Stimulated activated CD4-positive, alpha-beta T cell treated with anti-CD3 and anti-CD28 coated beads, Interleukin-1b, Interleukin-23, amount 100 ng/mL, for 1 hour (primary cell): ENCODE measurements at places on chromosomes 5 and 9.

DNA sequence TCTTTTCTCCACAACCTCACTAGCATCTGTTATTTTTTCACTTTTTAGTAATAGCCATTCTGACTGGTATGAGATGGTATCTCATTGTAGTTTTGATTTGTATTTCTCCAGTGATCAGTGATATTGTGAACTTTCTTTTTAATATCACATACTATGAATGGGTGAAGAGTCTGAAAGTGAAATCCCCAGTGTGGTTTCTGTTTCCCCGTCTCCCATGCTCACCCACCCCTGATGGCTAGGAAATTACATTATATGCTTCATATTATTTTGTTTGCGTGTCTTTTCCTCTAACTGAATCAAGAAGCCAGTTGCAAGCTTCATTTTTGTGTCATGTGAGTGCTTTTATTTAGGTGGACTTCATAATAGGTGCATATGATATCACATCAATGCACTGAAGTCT, 171.1 kb downstream of the ARHGAP26 start:
- no peak for DNase-seq

DNA sequence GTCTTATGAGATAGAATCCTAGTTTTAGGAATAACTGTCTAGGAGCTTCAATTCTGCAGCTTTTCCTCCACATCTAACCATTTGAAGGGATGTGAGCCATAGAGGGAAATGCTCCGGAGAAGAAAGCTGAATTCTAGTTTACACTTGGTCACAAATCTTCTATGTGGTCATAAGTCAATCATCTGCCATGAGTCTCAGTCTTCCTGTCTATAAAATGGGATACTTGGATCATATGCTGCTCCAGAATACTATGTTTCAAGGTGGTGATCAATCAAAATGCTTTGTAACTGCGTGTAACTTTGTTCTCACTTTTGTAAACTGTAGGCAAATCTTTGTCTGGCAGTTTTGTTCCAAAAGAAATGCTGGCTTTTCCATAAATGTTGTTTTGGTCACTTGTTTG, 152.0 kb upstream of the SV2C start:
- no peak for DNase-seq

DNA sequence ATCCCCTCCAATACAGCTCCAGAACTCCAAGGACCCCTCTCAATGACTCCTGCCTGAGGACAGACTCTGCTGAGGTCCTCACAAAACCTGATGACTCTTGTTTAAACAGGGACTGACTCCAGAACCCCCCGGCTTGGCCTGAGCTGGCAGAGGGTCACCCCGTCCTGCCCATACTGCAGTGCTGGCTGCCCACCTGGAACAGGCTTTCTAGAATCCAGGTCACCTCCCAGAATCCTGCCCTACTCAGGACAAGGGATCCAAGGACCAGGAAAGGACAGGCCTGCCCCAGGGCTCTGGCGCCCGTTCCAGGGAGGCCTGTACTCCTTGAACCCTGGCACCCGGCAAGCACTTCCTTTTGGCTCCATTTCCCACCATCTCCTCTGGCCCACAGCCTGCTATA, 22.2 kb downstream of the RALGDS start:
- DNase-seq, result no peak

DNA sequence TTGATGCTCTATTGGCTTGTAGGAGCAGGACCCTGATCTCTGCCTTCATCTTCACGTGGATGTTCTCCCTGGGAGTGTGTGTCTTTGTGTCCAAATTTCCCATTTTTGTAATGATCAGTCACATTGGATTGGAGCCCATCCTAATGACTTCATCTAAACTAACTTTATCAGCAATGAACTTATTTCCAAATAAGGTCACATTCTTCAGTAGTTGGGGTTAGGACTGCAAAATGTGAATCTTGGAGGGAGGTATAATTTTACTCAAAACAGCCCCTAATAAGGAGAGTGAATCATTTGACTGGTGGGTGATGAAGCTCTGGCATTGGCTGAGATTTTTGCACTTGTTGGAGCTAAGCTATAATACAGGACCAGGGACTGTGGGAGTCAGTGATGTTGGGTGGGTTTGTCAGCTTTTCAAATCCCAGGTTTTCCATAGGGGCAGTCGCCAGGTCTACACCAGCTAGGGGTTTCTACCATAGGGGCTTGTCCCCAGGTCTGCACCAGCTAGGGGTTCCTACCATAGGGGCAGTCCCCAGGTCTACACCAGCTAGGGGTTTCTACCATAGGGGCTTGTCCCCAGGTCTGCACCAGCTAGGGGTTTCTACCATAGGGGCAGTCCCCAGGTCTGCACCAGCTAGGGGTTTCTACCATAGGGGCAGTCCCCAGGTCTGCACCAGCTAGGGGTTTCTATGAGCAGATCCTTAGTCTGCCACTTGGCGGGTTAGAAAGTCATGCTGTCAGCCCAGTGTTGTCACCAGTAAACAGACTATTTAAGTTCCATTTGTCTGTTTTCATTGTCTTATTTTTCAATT, 382.6 kb upstream of the DAP start:
- DNase-seq, result no peak

DNA sequence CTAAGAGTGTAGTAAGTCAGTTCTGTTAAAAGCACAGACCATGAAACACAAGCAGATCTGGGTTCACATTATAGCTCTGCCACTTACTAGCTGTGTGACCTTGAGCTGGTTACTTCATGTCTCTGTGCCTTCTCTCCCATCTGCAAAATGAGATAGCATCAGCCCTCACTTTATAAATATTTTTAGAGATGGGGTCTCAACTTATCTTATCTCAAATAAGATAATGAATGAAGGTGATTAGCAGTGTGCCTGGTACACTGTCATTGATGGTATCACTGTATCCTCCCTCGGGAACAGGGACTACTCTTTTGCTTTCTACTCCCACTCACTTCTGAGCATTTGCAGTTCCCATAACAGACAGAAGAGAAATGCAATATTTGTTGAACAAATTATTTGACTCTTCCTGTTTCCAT, 52.4 kb downstream of the GALNT10 start:
- DNase-seq, result no peak

- DNase-seq, result no peak
Measured at GRCh38 chr9:87543251-87543650, 45.6 kb downstream of the DAPK1 start.

DNA sequence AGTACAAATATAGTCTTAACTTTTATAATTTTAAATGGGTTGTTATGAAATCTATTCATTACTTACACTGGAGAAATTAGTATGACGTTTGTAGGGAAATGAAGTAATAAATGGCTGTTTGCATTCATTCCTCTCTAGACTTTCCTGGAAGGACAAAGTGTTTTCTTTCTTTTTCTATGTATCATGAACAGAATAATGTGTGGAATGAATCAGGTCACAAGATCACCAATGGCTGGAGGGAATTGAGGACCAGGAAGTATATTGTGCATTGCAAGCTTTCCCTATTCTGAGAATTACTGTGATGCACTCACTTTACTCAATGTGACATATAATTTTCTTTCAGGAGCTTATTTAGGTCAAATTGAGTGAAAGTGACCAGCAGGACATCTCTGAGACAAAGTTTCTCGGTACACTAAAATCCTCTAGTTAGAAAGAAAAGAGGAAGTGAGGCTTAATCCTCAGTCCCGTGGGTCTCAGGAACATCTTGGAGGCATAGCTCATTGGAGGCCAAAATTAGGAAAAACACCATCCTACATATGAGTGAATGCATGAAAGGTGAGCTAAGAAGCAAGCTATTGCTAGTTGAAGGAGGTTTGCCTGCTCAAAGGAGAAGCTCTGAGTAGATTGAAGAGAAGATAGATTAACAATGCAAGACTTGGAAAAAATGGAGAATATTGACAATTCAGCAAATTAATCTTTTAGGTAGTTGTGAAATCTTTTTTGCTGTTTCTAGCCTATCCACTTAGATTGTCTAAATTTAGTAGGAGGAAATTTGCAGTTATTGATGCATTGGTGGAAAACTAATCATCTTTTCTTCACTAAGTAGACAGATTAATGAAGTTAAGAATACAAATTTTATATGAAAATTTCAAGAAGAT, 28.0 kb downstream of the ERAP2 start:
- no peak for DNase-seq

- DNase-seq, result no peak
Measured at GRCh38 chr5:119019501-119019900, 31.2 kb upstream of the DTWD2 start.

DNA sequence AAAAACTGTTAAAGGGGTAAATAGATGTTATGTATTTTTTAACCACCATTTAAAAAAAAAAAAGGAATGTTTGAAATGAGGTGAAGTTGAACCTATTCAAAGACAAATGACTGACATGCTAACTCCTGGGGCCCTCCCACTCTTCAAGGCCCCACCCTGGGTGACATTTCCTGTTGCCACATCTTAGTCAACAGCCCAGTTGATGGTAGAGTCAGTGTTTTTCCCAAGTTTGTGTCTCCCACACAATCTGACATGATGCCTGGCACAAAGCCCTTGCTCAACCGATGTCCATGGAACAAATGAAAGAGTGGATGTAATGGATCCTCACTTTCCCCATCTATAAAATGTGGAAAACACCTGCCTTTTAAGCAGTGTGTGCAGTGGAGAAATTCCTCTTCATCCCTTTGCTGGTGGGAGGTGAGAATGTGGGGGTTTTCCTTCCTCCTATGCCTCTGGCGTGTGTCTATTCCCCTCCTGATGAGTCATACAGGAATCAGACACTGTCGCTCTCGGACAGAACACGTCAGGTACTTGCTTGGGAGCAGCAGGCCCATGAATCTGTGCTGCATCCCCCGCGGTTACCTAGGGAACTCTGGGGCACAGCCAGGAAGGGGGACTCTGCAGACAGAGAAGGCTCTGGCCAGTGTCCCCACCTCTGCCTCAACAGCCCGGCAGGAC, 13.7 kb upstream of the ADRA1B start:
- no peak for DNase-seq

DNA sequence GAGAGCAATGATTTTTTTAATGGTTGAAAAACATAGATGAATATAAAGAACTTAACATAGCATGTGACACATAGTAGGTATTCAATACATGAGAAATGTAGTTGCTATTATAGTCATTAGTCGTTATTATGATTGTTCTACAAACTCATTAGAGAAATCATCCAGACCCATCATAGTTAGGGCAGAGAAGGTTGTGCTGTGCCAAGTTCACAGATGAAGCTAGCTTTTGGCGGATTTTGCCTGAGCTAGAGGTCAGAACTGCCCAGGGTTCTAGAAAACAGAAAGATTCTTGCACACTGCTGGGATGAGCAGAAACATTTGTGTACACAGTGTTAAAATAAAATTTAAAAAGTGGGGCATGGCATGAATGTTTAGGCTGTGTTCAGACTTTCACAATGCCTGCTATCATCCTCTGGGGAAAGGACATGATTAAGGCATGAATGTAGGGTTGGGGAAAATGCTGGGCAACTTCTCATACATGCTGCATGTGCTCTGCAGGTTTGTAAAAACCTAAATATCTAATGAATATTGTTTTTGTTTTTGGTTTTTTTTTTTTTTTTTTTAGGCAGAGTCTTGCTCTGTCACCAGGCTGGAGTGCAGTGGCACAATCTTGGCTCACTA, 33.3 kb upstream of the RAD23B start:
- DNase-seq, result no peak

GRCh38 chr9:89743216-89743572, 138.4 kb downstream of the GADD45G start:
- no peak for DNase-seq

- DNase-seq, result no peak
Measured at GRCh38 chr5:67935908-67936566, 279.5 kb upstream of the PIK3R1 start.
